ENCODE measurements at places on chromosomes 2 and 18. TPM values are rescaled to one million over a fixed set of nuclear protein-coding genes. Genes with fewer than 3 reads are reported as not detected.

DNA sequence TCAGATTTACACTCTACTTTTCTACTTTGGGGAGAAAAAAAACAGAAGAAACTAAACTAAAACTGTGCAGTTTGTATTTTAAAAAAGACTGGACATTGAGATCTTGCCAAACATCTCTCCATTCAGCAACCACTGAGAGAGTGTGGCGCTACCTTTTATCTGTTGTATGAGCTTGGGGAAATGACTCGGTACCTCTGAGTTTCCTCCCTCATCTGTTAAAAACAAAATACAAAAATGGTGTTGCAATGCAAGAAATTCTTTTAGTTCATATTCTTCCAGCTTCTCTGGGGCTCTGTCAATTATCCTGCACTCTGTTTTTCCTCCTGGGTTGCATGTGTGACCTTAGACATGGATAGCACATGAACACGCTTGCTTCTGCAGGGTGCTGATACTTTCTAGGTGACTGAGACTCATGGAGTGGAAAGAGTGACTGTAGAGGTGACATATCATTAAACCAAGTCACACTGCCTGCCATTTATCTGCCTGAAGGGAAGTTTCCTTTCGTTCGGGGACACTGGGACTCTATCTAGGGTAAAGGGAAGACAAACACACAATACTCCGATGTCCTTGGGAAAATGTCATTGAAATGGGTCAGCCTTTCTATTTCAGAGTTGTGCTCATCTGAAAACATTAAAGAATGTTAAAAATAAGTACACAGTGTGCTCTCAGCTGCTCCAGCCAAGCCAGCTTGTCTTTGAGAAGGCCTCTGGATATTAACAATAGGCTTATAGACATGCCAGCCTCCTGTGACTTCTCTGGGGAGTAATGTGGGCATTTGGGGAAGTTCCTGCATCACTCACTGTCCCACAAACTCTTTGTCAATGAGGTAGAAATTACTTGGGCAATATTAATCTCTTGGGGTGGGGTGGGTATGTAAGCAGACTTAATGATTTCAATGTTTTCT is 91.4 kb downstream of the TRIB2 start:
- DNase-seq, result no peak
- H3K27me3 ChIP-seq, result peaks cover 5% of the 10 kb centered on the region
- H3K4me1 ChIP-seq, result peaks cover 3% of the 10 kb centered on the region
- no peaks in the 10 kb centered on the region for H3K36me3 ChIP-seq
- no peak overlapping the region for H3K27ac ChIP-seq
- no peak overlapping the region for H3K4me3 ChIP-seq

GRCh38 chr2:27021253-27022049 is 11.3 kb upstream of the TMEM214 start:
- no peaks in the 10 kb centered on the region for H3K27me3 ChIP-seq
- no peaks in the 10 kb centered on the region for H3K36me3 ChIP-seq
- DNase-seq, result no peak
- H3K27ac ChIP-seq, result peak overlapping the region; percentile 76
- H3K4me3 ChIP-seq, result no peak overlapping the region

- H3K27me3 ChIP-seq, result peaks cover 43% of the 10 kb centered on the region
- no peak overlapping the region for H3K4me3 ChIP-seq
- no peaks in the 10 kb centered on the region for H3K36me3 ChIP-seq
- H3K4me1 ChIP-seq, result no peaks in the 10 kb centered on the region
- H3K27ac ChIP-seq, result no peak overlapping the region
- DNase-seq, result no peak
Observed at GRCh38 chr2:119196301-119197125, 27.1 kb upstream of the STEAP3 start.

GRCh38 chr18:34742891-34743341 is 32.8 kb downstream of the DTNA start:
- DNase-seq, result no peak
- H3K27ac ChIP-seq, result no peak overlapping the region
- H3K4me3 ChIP-seq, result no peak overlapping the region
- H3K27me3 ChIP-seq, result peaks cover 6% of the 10 kb centered on the region
- no peaks in the 10 kb centered on the region for H3K4me1 ChIP-seq

DNA sequence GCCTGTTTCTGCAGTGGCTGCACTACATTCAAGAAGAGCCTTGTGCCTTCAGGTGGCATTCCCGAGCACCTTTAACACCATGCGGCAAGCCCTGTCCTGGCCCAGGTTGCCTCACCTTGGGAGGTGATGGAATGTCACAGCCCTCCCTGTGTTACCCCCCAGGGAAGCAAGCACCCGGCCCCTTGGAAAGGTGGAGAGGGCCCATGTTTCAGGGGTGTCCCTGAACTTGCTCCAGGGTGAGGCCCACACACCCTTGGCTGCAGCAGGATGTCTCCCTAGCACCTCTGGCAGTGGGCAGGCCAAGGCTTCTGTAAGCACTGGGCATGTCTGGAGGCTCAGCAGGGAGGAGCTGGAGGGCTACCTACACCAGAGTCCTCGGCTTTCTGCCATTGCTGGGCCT is 29.3 kb upstream of the ACAA2 start:
- no peak overlapping the region for H3K27ac ChIP-seq
- H3K4me3 ChIP-seq, result no peak overlapping the region
- peaks cover 2% of the 10 kb centered on the region for H3K36me3 ChIP-seq
- H3K27me3 ChIP-seq, result peaks cover 2% of the 10 kb centered on the region
- DNase-seq, result no peak
- peaks cover 4% of the 10 kb centered on the region for H3K4me1 ChIP-seq

DNA sequence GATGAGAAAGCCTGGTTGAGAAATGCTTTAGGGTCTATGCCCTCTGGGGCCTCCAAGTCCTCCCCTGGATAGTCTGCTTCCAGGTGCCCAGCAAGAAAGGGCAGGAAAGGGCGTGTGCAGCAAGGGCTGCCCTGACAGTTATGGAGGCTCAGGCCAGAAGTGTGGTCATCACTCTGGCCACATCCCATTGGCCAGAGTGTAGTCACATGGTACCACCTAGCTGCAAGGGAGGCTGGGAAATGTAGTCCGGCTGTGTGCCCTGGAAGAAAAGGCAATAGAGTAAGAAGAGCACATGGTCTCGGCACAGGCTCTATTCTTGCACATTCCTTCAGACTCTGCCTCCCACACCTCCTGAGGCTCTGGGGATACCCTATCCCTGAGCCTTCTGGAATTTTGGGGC is 35.7 kb downstream of the ODC1 start:
- no peak for DNase-seq
- no peaks in the 10 kb centered on the region for H3K36me3 ChIP-seq
- no peak overlapping the region for H3K27ac ChIP-seq
- H3K27me3 ChIP-seq, result no peaks in the 10 kb centered on the region
- peaks cover 18% of the 10 kb centered on the region for H3K4me1 ChIP-seq

Gene ZNF24
- 67.4 TPM for total RNA-seq

DNA sequence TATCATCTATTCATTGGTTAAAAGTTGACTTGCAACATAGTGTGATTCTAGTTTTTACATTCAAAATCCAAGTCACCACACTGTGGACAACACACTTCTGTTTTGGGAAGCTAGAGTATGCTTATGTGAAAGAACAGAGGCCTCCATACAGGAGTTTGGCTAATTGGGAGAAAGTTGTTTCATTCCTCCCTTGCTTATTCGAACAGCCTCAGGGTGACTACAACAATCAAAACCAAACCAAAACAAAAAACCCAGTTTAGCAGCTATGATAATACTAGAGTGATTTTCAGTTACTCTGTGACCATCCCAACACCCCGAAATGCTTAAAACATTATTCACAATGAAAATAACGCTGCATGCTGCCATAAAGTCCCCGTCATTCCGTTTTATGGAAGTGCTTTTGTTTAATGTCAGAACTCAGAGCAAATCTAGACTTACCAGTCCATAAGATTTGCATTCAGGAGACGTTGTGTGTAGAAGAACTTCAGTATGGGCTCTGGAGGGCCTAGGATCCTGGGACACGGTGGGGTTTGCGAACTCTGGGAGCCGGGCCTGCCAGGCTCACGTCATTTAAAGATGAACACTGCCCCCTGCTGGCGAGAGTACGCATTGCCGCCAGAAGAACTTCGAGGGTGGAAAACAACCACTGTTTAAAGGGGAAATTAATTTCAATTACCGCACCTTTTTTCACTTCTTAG is 111.4 kb downstream of the FTCDNL1 start:
- peak; percentile 25 for DNase-seq
- peak overlapping the region; percentile 47 for H3K27ac ChIP-seq
- H3K27me3 ChIP-seq, result peaks cover 44% of the 10 kb centered on the region
- no peaks in the 10 kb centered on the region for H3K36me3 ChIP-seq

Gene ARMC9
- 0.37 TPM for total RNA-seq

GRCh38 chr2:196439760-196440159 is 199.8 kb upstream of the CCDC150 start:
- H3K36me3 ChIP-seq, result peaks cover 2% of the 10 kb centered on the region
- no peak for DNase-seq

Gene CDH7
- not detected for total RNA-seq

GRCh38 chr2:3236300-3237045 is 141.1 kb downstream of the EIPR1 start:
- H3K4me3 ChIP-seq, result no peak overlapping the region
- peak overlapping the region; percentile 72 for H3K27ac ChIP-seq
- peaks cover 14% of the 10 kb centered on the region for H3K4me1 ChIP-seq
- peaks cover 8% of the 10 kb centered on the region for H3K36me3 ChIP-seq

Gene ID2
- 103 TPM for total RNA-seq

Gene FBXO48
- total RNA-seq, result 1.5 TPM
